ENCODE measurements at places on chromosomes 11 and 22.

DNA sequence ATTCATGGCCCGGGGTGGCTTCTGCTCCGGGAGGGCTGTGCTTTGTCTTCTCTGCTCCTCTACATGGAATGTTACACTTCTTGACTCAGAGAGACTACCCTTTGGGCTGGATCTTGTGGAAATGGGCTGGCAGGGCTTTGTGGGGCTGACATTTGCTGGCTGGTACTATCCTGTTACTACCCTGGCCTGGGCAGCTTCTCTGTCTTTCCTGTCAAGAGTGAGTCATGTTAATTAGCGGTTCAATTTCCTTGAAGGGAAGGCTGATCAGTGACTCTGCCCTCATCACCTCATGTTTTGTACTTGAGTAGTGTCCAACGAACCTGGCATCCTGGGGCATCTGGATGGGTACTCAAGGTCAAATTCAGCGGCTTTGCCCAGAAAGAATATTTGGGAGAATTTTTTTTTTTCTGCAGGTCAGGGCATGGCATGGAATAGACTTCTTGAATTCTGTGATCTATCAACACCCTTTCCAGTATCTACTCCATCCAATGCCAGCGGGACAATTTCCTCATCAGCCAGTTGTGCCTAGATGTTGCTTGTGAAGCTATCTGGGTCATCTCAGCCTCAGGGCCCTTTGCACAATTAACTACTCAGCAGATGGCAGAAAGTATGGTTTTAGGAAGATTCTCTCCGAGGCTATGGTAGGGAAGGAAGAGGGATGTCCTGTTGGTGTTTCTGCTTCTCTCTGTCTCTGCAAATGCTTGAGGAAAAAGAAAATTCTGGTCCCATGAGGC, 140.5 kb upstream of the PLET1 start:
- DNase-seq, result no peak

GRCh38 chr22:38417252-38418060, 37.5 kb downstream of the KCNJ4 start:
- DNase-seq, result no peak

DNA sequence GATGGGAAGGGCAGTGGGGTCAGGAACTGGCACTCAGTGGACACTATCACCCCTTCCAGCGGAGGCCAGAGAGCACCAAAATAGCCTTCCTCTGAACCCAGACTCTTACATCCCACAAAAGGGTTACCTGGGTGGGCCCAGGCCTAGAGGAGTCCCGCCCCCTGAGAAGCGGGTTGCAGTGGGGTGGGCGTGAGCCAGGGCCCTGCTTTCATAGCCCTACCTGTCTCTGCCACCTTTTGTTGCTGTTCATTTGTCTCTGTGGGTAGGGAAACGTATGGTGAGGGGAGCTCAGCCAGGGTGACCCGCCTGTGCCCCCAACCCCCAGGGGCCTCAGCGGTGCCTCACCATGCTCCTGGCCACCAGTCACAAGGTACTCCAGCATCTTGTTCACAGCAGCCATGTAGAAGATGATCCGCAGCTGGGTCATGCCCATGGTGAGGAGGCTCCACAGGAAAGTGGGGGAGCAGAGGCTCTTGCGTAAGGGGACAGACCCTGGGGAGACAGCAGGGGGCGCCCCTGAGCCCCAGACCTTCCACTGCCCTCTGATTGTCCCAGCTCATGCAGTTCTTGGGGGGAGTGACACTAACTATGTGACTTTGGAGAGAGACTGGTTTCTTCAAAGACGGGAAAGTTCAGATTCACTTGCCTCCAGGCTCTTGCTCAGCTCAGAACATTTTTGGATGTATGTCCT, 24.0 kb downstream of the SLC43A1 start:
- peak; percentile 75 for DNase-seq

DNA sequence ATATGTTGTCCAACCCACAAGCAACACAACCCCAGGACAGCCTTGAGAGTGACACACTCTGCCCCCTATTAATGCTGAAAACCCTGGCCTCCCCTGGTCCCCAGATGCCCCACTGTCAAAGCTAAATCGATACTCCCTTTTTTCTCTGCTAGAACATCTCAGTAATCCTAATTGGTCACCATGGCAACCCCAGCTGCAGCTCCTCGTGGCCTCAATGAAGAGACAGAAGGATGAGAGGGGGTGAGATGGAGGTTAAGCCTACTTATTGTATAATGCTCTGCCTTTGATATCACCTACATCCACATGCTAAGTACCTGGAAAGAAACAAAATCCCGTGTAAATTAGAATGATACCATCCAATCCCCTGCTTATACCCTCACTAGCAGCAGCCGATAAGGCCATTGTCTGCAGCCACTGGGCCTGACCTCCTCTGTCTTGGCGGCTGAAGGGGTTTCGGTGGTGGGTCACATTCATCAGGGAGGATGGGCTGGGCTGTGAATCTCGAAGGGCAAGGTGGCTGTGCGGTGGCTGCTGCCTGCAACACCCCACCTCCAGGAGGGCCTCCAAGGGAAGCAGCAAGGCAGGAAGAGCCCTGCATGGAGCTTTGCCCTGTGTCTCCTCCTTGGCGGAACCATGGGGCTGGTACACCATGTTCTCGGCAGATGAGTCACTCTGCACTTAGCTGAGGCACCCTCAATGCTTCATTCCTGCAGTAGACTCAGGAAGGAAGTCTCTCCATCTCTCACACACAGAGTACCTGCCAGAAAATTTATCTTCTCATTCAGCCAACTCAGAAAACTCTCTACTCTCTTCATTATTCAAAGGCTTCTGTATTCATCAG, 399.5 kb downstream of the BUD13 start:
- DNase-seq, result no peak

DNA sequence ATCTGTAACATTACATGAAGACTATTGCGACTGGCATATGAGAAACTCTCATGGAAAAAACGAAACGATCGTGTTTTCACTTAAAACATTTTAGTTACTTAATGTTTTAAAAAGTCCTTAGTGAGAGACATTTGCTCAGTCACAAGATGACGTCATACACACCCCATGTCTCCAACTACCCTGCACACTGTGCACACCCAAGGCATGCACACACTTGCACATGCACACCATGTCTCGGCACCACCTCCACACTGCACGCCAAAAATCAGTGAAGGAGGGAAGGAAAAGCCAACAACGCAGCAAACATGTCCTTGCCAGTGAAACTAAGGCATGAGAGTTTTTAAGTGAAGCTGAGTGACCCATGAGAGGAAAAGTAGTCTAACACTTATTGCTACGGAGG, 18.0 kb downstream of the NCAPD3 start:
- no peak for DNase-seq

- no peak for DNase-seq
Observed at GRCh38 chr11:44005956-44006355, 41.8 kb upstream of the ACCSL start.

All from activated CD8-positive, alpha-beta T cell treated with anti-CD3 and anti-CD28 coated beads, Interleukin-2, amount 10 ng/mL, durations not matched to agents 7 days and 5 days (primary cell).